ENCODE measurements at places on chromosomes 12 and 14. TPM values are rescaled to one million over a fixed set of nuclear protein-coding genes. Genes with fewer than 3 reads are reported as not detected.

GRCh38 chr12:93614917-93615596 lies 42.6 kb downstream of the SOCS2 start:
- DNase-seq = no peak

DNA sequence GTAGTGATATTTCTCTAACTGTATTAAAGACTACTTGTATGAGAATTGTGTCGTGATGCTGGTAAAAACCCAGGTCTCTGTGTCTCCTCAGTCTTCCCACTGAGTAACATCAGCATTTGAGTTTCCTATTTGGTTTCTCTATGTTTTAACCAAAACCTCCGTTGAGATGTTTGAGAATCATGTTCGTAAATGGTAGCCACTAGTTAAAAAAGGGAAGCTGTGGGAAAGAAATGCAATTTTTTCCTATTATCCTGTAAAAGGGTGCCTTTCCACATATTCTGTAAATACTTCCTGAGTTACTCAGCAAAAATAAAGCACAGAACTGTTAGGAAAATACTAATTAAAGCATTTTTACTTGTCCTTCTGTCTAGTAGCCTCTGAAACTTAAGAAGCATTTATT lies 7.0 kb downstream of the CLEC1B start:
- DNase-seq = no peak

- peak; percentile 25 for DNase-seq
Observed at GRCh38 chr14:24774187-24774915, 140.4 kb upstream of the GZMB start.

Gene RTL1
- polyA plus RNA-seq = 60.5 TPM
